Thoracic aorta (tissue), 2 donors: ENCODE measurements at places on chromosomes 2 and 18.

DNA sequence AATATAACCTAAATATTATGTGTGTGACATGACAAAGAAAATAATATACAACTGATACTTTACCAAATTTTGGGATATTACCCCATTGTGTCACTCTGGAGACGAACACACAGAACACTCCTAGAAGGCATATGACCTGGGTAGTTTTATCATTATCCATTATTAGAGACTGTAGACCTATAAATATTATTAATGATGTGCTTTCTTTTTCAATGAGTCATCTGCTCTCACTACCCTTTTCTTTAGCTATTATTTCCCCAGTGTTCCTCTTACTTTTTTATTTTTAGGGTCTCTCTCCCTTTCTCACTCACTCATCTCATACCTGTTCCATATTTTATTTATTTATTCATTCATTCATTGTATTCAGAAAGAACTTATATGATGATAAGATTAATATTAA is 143.3 kb upstream of the ITGA4 start:
- DNase-seq: no peak

DNA sequence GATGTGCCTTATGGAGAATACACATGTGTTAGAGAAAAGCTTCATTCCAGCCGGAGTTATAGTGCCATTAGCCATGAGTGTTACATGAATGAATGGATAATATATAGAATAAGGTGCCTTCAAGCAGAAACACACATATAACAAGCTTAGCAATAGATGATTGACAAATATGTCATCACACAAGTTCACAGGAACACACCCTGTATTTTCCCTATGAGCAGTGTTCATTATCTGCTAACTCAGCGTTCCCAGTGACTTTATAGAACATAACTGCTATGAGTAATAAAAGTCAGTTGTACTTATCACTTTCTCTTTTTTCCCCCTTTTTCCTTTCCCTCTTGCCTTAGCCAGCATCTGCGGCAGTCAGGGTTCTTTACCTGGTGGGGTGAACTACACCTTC is 65.1 kb downstream of the TIMM21 start:
- no peak for DNase-seq

- DNase-seq: no peak
These were observed 181.3 kb upstream of the SIX2 start for GRCh38 chr2:45190481-45190942.

DNA sequence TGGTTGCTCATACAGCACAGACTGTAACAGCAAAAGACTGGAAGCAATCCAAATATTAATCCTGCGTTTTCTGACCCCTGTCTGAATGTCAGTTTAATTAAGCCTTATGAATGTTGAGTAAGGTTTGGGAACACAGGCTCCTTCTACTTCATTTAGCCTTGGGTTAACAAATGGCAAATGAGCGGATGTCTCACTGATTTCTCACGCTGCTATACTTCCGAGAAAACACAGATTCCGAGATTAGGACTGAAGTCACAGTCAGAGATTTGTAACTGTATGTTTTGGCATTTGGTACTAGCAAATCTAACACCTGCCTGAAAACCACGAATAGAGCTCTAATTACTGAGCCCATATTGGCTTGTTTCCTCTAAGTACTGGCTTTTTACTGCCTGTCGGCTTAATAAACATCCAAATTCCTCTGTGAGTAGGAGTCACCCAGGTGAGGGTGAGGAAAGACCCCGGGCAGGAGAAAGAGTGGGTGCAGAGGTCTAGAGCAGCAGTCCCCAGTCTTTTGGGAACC is 10.6 kb downstream of the MC5R start:
- no peak for DNase-seq

- DNase-seq: no peak
These were observed 31.0 kb downstream of the RALB start for GRCh38 chr2:120283649-120284048.

GRCh38 chr2:113060796-113061195 is 1.8 kb downstream of the IL36RN start:
- DNase-seq: no peak

GRCh38 chr2:161177969-161178368 is 17.7 kb downstream of the TANK start:
- no peak for DNase-seq

DNA sequence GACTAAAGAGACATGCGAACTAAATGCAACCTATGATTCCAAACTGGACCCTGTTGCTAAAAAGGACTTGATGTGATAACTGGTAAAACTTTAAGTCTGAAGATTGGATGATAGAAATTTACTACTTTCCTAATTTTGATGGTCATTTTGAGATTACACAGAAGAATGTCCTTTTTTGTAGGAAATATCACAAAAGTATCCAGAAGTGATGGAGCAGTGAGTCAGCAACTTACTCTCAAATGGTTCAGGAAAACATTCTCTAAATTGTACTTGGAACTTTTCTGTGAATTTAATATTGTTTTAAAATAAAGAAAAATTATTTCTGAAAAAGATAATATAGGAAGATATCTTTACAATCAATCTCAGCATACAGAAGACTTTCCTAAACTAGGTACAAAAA is 19.9 kb downstream of the MBOAT2 start:
- DNase-seq: no peak

DNA sequence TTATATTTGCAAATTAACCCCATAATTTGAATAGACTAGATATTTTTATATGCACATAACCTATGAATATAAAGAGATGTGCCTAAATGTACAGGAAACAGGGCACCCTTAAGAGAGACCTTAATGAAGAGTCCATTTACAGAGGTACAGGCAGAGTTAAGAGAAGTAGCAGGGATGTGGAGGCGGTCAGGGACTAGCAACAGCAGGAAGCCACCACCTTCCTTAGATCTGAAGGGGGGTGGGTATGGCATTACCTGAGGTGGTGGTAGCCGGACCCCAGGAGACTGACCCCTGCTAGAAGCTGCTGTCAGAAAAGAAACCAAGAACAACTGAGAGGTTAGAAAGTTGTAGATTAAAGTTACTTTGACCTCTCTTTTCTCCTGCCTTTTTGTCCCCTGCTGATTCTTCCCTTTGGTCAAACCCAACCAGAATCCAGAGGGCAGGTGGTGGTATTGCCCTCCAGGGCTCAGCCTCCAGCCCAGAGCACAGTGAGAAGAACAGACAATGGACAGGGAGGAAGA is 24.9 kb upstream of the ATG16L1 start:
- no peak for DNase-seq

GRCh38 chr2:143192716-143193115 is 63.5 kb downstream of the ARHGAP15 start:
- no peak for DNase-seq

- DNase-seq: no peak
These were observed 123.2 kb downstream of the THADA start for GRCh38 chr2:43472527-43473194.

- no peak for DNase-seq
These were observed 249.9 kb upstream of the THUMPD2 start for GRCh38 chr2:40028792-40029488.

DNA sequence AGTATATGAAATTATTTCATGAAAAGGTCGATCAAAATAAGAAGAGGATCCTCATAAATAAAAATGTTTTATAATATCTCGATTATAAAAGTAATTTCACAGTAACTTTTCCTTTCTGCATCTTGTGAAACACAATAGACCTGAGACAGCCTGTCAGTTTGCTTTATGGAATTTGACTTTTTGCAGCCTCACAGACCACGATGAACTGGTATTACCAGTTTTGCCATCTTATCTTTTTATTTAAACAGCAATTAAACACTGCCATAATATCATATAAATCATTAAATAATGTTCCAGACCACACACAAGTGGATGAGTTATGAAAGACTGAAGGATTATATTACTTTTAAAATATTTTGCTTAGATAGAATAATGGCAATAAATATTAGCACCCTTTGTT is 10.7 kb upstream of the GALNT3 start:
- DNase-seq: no peak

DNA sequence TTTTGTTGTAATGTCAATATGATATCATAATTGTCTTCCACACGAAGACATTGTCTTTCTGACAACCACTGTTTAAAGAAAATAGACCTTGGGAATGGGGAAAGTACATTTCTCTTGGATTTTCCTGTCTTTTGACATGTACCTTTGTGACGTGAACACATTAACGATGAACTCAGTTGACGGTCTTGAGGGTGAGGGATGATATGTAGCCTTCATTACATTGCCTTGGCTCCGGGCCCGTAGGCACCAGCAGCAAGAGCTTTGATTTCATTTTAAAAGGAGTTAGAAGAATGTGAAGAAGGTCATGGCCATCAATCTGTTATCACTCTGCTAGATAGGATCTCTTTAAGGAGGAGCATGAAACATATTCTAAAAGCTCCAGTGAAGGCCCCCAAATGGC is 80.9 kb downstream of the LYPD6B start:
- DNase-seq: no peak
